ENCODE measurements at places on chromosomes 7 and 10.
A peak's percentile ranks its signal among the peaks of the same experiment; 100 is the strongest.

GRCh38 chr10:66917104-66917503, 8.7 kb upstream of the LRRTM3 start:
- DNase-seq, result no peak

DNA sequence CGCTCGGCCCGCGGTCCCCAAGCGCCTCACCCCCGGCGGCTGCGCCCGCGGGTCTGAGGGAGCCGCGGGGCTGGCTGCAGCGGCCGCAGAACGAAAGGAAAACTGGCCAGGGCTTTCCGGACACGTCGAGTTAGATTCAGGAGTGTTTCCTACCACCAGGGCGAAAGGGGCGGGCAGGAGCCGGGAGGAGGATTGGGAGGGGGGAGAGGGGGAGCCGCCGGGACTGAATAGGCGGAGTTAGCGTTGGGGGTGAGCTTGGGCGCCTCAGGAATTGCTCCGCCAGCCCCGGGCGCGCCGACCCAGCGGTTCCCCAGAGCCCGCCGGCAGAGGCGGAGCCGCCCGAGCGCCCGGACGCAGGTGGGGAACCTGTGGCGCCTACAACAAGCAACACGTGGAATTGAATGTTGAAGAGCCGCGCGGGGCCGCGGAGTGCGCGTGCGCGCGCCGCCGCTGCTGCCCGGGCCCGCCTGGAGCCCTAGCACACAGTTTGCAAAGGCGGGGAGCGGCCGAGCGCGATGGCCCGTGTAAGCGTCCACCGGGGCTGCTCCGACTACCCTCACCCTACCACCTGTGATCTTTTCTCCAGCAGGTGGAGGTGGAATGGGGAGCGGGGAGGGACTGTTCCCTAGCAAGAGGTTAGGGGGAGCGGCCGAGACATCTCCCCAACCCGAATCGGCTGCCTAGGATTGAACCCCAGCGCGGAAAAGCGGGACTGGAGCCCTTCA, at the start of gene CADPS2:
Gene CADPS2 (minus strand): TSS at position 104 of the 725 bp plus-strand sequence. CDS start 123 bp downstream, outside the sequence.
- peak; percentile 73 for DNase-seq

DNA sequence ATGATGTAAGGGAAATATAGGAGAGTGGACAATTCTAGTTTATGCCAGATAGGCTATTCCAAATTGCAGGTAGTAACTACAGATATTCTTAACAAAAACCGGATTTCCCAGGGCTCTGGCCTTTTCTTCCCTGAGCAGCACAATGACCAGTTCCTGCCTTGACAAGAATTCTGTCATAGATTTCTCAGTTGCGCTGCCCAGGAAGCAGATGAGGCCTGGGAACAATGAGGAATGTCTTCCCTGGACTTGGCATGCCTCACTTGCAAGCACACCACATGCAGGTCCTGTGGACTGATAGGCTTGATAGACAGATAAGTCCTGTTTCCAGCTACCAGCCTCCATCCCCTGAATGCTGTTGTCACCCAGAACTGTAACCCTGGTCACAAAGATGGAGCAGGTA, 174.5 kb upstream of the PRSS58 start:
- DNase-seq, result no peak

DNA sequence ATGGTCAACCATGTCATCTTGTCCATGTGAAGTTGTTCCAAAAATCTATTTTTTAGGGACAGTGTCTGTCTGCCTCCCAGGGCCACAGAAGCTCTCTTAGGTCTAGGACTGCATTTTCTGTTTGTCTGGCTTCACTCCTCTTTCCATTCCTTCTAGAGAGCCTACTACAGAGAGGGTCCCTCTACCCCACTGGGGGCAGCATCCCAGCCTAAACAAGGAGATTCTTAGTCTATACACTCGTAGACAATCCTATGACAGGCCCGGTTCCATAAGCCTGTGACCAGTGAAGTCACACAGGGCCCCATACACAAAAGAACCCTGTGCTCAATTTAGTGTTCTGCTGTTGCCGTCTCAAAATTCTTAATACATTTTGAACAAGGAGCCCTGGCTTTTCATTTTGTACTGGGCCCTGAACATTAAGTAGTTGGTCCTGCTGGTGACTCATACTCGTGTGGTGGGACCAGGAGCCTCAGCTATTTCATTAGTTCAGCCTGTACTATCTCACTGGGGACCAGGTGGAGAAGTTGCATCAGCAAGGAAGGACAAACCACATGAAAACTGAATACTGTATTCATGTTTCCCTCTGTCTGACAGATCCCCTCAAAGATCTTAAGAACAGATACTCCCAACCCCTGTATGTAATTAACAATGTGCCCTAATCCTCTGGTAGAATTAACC, 23.5 kb upstream of the FAM180A start:
- DNase-seq, result peak; percentile 9

DNA sequence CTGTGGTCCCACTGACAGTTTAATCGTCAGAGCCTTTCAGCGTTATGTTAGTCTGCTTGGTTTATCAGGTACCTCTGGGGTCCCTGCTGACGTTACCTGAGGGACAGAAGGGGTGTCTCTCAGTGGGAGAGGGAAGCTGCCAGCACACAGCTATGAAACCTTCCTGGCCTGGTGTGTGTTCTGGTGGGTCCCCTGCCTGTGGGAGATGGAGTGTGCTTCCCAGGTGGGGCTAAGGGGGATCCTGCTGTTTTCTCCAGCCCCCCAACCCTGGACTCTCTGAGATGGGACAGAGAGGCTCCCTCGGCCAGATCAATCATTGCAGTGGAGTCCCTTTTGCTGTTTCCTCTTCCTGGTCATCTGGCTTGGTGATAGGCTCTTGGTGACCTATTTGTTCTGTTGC, 308.8 kb downstream of the TNS3 start:
- no peak for DNase-seq

GRCh38 chr7:26515314-26515842, 223.7 kb downstream of the SNX10 start:
- DNase-seq, result no peak

- peak; percentile 49 for DNase-seq
These were observed 222.9 kb downstream of the MTERF1 start for GRCh38 chr7:91657483-91658071.

GRCh38 chr7:6271694-6272440, 557 bp downstream of the CYTH3 start:
- DNase-seq, result peak; percentile 35

DNA sequence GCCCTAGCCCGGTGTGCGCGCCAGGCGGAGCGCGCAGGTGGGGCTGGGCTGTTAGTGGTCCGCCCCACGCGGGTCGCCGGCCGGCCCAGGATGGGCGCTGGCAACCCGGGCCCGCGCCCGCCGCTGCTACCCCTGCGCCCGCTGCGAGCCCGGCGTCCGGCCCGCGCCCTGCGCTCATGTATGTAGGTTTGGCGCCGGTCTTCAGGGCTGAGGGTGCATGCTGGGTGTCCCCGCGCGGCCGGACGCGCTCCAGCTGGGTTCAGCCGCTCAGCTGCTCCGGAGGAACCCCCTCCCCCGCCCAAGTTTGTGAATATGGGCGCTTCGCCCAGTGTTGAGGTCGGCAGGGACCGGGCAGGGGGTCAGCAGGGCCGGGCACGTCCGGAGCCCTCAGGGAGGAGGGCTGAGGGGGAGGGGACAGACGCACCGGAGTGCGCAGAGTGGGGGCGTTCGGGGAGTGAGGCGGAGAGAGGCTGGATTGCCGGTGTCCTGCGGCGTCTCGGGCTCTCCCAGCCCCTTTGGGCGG, 559 bp downstream of the VWC2 start:
- DNase-seq, result no peak

- no peak for DNase-seq
These were observed 122.6 kb upstream of the PTER start for GRCh38 chr10:16314259-16314658.
